ENCODE measurements at places on chromosomes 5 and 9.

DNA sequence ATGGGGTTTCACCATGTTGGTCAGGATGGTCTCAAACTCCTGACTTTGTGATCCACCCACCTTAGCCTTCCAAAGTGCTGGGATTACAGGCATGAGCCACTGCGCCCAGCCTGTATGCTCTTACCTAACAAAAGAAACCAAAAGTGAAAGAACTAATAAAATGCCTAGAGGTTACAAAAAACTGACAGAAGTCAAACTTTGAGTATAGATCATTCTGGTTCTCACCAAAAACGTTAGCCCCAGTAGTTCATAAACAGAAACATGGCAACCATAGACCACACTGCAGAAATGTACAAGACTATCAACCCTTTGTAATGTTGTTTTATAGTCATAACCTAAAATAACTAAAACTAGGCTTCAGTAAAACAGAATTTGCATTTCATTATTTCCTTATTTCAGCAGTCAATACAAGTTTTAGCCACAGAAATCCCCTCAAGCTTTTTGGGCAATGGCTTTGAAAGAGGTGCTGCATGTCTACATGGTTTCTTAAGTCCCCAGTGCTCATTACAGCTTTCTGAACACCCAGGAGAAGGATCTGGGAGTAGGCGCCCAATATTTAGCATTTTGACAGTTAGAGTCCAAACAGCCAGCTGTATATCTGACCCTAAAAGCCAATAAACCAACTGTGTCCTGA lies 72.5 kb downstream of the EPB41L4A start:
- DNase-seq: no peak

- DNase-seq: no peak
Observed at GRCh38 chr5:128646176-128646575, 108.1 kb upstream of the FBN2 start.

- peak; percentile 41 for DNase-seq
Observed at GRCh38 chr5:61162832-61163567, 732 bp upstream of the SMIM15 start.

- DNase-seq: no peak
Observed at GRCh38 chr5:179679014-179679674, 1.7 kb downstream of the CBY3 start.

DNA sequence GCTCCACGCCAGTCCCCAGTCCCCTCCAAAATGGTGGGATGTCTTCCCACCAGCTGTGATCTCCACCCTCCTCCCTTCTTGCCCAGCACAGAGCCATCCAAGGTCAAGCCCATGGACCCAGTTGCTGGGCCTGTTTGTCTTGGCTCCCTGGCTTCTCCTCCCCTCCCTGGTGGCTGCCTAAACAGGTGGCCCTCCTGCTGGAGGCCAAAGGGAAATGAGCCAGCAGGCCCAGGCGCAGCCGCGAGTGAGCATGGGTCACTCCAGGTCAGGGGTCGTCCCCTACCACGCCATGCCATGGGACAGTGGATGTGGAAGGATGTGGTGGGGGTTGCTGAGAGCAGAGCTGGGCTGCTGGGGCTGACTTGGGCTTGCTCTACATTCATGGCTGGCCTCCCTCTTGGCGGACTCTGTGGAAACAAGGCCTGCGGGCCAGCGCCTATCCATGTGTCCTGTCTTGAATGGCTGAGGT lies 33.6 kb downstream of the COL15A1 start:
- no peak for DNase-seq

GRCh38 chr9:34195143-34195542 lies 16.3 kb downstream of the UBAP1 start:
- no peak for DNase-seq

DNA sequence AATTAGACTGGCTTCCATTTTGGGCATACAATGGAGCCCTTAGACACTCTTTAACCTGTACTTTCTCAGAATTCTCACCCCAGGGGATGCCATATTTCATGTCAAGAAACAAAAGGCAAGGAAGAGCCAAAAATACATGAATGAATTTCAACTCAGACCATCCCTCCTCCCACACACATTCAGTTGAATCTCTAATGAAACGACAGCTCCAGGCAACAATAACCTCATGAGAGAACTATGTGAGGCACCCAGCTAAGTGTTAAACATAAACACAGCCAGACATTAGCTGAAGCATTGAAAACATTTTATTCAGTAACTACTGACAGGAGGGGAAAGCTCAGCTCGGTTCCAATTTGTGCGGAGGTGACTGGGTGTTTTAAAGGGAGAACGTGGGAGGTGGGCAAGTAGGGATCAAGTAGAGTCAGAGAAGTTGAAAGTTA lies 1359.1 kb upstream of the CDH9 start:
- DNase-seq: no peak

GRCh38 chr5:112210430-112211005 lies 208.6 kb downstream of the EPB41L4A start:
- peak; percentile 63 for DNase-seq

- no peak for DNase-seq
Observed at GRCh38 chr9:127947841-127948710, 10.4 kb upstream of the DPM2 start.

DNA sequence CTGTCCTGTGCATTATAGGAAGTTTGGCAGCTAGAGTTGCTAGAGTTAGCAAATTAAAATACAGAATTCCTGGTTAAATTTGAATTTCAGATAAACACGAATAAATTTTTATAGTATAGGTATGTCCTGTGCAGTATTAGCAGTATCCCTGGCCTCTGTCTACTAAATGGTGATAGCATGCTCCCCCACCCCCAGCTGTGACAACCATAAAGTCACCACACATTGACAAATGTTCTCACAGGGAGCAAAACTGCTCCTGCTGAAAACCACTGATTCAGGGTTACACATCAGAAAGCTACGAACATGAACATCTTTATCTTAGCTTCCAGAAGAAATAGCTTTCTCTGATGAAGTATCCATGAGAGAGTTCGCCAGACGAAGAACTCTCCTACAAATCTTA lies 91.8 kb upstream of the CCDC112 start:
- no peak for DNase-seq

DNA sequence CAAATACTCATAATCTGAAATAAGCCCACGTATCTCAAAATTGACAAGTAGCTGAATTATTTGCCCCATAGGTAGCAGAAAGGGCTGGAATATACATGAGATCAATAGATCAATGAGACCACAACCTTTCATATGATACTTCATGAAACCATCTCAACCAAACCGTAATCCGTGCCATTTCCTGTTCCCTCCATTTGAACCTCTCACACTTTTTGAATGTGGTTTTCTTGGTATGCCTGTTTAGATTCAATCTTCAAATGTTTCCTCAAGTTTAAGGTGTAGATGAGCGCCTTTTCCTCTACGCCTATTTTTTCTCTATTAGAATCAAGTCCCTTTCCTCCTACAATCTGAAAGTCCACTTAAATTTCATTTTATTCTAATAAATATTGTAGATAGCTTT lies 805.5 kb downstream of the EFNA5 start:
- DNase-seq: no peak

DNA sequence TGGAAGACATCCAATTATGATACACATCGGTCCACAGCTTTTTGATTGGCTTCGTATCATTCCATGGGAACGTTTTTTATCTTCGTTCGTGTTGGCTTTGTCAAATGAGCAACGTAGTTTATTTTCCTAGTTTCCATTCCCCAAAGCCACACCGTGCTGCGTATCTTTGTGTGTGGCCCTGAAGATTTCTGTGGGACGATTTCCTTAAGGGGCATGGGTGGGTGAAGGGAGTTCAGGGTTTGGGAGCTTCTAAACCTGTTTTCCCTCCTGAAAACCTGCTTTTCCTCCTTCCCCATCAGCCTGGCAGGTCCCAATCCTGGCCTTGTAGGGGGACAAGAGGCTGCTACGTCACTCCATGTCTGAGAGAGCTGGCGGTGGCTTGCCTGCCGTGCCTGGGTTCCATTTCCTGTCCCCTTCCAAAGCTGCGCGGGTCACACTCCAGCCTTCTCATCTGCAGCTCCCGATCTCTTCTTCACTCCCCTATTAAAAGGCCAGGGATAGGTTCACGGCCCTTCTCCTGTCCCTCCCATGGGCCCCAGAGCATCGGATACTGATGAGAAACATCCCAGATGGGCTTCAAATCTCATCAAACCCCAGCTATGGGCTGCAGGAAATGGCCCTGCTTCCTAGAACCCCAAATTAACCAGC lies 23.5 kb upstream of the ASS1 start:
- DNase-seq: no peak

GRCh38 chr5:179233909-179234562 lies 111.2 kb downstream of the ADAMTS2 start:
- no peak for DNase-seq

DNA sequence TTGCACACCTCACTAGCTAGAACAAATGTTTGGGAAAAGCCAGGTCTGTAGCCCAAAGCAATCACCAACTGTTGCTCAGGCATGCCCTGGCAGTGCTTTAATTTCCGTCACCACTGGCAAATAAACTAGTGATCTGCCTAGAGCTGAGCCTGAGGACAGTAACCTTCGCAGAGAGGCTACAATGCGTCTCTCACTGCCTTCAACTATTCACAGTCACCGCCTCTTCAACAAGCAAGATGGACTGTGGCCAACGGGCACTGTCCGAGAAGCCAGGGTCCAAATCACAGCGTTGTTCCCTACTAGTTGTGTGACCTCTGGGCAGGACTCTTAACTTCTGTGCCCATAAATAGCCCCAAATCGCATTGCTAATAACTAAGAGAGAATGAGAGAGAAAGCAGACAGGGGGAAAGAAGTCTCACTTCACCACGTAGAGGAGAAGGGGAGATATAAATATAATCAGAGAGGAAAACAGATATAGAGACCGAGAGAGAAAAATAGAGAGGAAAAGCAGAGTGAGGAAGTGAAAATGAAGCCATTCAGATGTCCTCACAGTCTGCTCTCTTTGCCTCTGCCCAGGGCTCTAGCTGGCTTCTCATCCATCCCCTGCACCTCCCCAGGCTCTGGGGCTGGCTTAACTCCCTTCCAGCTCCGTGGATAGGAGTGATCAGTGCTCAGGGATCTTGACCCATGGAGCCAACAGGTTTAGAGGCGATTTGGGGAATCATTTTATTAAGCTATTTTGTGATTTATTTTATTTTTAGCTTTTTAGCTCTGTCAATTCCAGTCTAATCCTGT lies 157.9 kb downstream of the ZDHHC21 start:
- no peak for DNase-seq

GRCh38 chr5:176897263-176897662 lies 1.9 kb downstream of the HK3 start:
- DNase-seq: no peak

DNA sequence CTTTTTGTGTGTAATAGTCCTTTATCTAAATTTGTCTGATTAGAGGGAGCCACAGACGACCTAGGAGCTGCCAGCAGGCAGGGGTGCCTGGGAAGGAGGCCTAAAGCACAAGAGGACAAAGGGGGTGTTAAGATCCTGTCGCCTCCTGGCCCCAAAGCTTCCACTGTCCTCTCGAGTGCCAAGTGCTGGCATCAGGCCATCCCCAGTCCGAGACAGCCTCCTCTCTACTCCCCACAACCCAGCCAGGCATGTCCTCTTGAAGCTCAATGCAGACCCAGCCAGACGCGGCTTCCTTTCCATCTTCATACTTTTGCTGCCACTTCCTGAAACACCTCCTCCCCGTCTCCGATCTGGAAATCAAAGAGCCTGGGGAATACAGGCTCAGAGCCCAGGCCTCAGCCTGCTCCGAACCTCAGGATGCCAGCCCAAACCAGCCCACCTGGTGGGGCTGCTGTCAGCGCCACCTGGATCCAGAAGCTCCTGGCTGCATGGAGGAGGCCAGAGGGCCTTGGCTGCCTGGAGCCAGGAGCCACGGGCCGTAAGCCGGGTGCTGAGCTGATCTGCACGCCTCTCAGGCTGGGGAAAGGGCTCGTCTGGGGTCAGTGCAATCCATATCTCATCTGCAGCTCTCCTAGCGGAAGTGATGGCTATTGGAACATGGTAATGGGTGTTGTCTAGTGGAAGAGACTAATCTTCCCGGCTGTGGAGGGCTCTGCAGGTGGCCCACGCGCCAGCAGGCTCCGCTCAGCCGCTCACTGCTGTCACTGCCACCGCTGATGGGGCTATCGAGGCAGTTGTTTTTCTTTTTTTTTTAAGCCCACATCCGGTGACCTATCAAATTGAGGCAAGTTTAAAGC lies 60.2 kb upstream of the FUBP3 start:
- no peak for DNase-seq

DNA sequence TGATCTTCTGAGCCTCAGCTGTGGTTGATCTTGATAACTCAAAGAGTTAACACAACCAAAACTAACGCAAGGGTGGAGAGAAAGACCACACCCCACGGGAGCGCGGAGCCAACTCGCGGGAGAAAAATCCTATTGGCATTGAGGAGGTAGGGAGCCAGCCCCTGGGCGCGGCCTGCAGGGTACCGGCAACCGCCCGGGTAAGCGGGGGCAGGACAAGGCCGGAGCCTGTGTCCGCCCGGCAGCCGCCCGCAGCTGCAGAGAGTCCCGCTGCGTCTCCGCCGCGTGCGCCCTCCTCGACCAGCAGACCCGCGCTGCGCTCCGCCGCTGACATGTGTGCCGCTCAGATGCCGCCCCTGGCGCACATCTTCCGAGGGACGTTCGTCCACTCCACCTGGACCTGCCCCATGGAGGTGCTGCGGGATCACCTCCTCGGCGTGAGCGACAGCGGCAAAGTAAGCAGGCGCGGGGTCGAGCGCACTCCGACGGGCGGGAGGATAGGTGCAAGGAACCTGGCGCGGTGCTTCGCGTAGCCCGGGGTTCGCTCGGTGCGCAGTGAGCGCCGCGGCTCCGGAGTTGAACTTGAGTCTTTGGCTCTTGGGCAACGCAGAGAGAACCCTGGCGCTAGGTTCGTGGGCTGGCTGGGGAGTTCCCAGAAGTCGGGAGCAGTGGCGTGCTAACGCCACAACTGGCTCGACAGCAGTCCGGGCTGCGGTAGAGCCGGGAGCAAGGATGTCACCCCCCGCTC lies at the start of gene GDA:
TSS of gene GDA (plus strand) at position 210 of the 745 bp plus-strand sequence. CDS start at position 330, 120 bp downstream.
- no peak for DNase-seq

DNA sequence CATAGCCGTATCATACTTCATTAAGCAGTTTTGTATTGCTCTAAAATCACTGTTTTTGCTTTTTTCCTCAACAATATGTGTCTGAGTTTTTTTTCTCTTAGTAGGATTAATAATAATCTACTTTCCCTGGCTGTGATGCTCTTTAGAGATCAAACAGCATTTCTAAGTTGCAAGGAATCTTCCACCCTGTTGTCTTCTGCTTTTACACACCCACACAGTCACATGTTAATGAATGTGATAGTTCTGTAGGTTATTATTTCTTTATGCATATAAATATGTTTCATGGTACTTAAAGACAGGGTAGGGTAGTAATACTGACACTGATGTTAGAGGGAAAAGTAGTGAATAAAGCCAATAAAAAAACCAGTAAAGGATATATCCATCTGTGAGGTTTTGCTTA lies 29.3 kb downstream of the SLC44A1 start:
- no peak for DNase-seq

- no peak for DNase-seq
Observed at GRCh38 chr5:117615226-117615625, 1040.6 kb upstream of the SEMA6A start.

DNA sequence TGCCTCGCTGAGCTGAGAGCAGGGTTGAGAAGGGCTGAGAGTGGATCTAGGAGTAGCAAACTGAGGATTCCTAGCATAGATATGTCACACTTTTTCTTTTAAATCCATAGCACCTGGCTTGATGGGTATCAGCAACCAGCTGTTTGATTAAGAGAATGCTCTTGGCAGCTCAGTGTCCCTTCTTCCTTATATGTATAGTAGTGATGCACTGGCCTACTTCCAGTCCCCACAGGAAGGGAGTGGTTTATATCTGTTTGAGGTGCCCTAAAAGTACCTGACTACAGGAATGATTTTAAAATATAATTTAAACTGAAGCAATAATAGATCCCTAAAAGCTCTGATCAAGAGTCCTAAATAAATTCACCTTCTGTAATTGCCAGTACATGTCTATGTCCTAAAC lies 546.8 kb upstream of the ZNF608 start:
- DNase-seq: no peak

Data from SK-MEL-5 (cell line).